ENCODE measurements at places on chromosomes 7 and 10. TPM values are rescaled to one million over a fixed set of nuclear protein-coding genes. Genes with fewer than 3 reads are reported as not detected.

GRCh38 chr10:112904000-112904399, 46.0 kb upstream of the TCF7L2 start:
- no peak for DNase-seq
- H3K27me3 ChIP-seq: no peaks in the 10 kb centered on the region
- no peak overlapping the region for H3K4me3 ChIP-seq
- no peak overlapping the region for H3K27ac ChIP-seq
- no peaks in the 10 kb centered on the region for H3K36me3 ChIP-seq
- no peaks in the 10 kb centered on the region for H3K4me1 ChIP-seq

Gene ABCA13
- not detected for total RNA-seq

DNA sequence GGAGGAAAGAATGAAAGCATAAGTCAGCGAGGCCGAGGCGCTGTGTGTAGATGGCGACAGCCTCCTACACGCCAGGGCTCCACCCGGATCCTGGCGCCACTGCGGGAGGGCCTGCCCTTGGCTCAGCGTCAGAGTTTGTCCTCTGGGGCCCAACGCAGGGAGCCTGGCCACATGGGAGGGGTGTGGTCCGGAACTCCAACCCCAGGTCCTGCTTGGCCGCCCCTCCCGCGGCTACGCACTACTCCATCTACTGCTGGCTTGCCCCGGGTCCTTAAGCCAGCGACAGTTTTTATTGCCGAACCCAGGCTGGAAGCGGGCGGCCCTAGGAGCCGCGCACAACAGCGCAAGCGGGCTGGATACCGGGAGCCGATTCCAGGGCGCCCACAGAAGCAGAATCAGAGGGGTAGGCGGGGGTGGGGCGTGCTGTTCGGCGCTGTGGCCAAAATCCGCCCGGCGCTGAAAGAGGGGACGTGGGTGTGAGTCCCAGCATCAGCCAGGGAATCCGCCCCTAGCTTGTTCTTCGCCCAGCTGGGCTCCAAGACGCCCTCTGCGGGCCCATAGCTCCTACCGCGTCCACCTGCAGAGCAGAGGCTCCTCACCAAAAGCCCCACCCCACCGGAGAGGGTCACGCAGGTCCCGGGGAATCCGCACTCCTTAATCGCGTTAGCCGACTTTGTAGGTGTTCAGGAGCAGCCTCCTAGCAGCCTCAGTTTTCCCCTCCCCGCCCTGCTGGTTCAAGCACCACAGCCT, 4.5 kb downstream of the KAZALD1 start:
- no peaks in the 10 kb centered on the region for H3K27me3 ChIP-seq
- peaks cover 15% of the 10 kb centered on the region for H3K4me1 ChIP-seq
- H3K36me3 ChIP-seq: no peaks in the 10 kb centered on the region
- peak overlapping the region; percentile 82 for H3K27ac ChIP-seq
- peak overlapping the region; percentile 61 for H3K4me3 ChIP-seq
- peak; percentile 90 for DNase-seq

- H3K27me3 ChIP-seq: no peaks in the 10 kb centered on the region
- DNase-seq: no peak
- no peak overlapping the region for H3K4me3 ChIP-seq
- no peaks in the 10 kb centered on the region for H3K36me3 ChIP-seq
Measured at GRCh38 chr10:50648935-50649227, 25.1 kb upstream of the SGMS1 start.

- no peaks in the 10 kb centered on the region for H3K36me3 ChIP-seq
- H3K27ac ChIP-seq: no peak overlapping the region
- no peaks in the 10 kb centered on the region for H3K4me1 ChIP-seq
- H3K27me3 ChIP-seq: no peaks in the 10 kb centered on the region
- no peak overlapping the region for H3K4me3 ChIP-seq
Measured at GRCh38 chr10:57898231-57898630, 369.5 kb downstream of the IPMK start.

Gene EN2
- total RNA-seq: not detected

GRCh38 chr7:13235436-13235835, 548.0 kb downstream of the ARL4A start:
- DNase-seq: no peak
- H3K36me3 ChIP-seq: no peaks in the 10 kb centered on the region
- no peak overlapping the region for H3K4me3 ChIP-seq
- H3K27me3 ChIP-seq: no peaks in the 10 kb centered on the region

Gene CPA4
- total RNA-seq: not detected

DNA sequence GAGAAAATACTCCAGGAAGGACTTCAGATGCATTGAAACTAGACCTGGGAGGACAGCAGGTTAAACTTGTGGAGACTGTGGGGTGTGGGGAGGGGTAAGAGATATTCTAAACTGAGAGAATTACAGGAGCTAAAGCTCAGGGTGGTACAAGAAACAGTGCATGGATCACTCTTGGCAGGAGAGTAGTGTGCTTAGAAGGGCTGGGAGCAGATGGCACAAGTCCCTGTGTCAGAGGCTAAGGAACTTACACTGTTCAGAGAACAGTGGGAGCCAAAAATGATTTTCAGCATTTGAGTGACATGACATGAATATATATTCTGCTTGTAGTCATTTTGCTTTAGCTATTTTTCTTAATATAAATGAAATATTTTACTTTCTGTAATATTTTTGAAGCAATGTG, 36.0 kb upstream of the LAMB1 start:
- H3K4me3 ChIP-seq: no peak overlapping the region
- DNase-seq: no peak
- H3K27me3 ChIP-seq: no peaks in the 10 kb centered on the region
- no peaks in the 10 kb centered on the region for H3K4me1 ChIP-seq

GRCh38 chr10:132710036-132710686, 75.8 kb downstream of the NKX6-2 start:
- H3K4me3 ChIP-seq: no peak overlapping the region
- H3K27ac ChIP-seq: no peak overlapping the region

DNA sequence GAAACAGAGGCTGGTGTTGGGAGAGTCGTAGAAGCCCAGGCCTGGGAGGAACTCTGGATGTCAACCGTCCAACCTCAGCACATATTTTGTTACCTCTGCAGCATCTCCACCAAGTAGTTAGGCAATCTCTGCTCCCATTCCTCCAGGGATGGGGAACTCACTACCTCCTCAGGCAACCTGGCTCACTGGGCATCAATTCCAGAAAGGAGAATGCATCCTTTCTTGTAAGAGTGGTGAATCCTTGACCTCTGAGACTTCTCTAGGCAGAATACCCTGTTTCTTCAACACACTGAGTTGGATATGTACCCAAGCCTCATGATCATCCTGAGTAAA, 136.7 kb upstream of the ZMIZ1 start:
- no peak overlapping the region for H3K4me3 ChIP-seq
- H3K4me1 ChIP-seq: no peaks in the 10 kb centered on the region
- DNase-seq: no peak
- H3K27ac ChIP-seq: no peak overlapping the region

Gene GRM3
- total RNA-seq: not detected

Gene ERVW-1
- not detected for total RNA-seq

DNA sequence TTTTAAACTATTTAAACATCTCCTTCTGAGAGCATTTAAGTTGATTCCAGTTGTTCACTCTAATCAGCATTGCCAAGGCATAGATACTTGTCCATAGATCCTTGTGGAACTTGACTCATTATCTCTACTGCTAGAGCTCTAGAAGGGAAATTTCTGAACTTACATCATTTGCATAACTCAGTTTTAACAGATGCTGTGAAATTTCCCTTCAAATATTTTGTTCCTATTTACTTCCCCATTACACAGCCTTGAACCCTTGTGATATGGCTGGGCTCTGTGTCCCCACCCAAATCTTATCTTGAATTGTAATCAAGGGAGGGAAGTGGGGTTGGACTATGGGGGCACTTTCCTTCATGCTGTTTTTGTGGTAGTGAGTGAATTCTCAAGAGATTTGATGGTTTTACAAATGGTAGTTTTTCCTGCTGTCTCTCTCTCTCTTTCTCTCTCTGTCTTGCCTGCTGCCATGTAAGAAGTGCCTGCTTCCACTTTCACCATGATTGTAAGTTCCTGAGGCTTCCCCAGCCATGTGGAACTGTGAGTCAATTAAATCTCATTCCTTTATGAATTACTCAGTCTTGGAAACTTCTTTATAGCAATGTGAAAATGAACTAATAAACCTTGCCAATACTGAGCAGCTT, 25.4 kb downstream of the INSIG1 start:
- H3K27me3 ChIP-seq: no peaks in the 10 kb centered on the region
- H3K27ac ChIP-seq: no peak overlapping the region
- DNase-seq: no peak
- H3K4me1 ChIP-seq: no peaks in the 10 kb centered on the region
- H3K4me3 ChIP-seq: no peak overlapping the region

- no peaks in the 10 kb centered on the region for H3K27me3 ChIP-seq
- H3K36me3 ChIP-seq: no peaks in the 10 kb centered on the region
- H3K27ac ChIP-seq: no peak overlapping the region
- DNase-seq: peak; percentile 55
- H3K4me3 ChIP-seq: no peak overlapping the region
Measured at GRCh38 chr10:132612571-132613504, 75.3 kb downstream of the INPP5A start.

DNA sequence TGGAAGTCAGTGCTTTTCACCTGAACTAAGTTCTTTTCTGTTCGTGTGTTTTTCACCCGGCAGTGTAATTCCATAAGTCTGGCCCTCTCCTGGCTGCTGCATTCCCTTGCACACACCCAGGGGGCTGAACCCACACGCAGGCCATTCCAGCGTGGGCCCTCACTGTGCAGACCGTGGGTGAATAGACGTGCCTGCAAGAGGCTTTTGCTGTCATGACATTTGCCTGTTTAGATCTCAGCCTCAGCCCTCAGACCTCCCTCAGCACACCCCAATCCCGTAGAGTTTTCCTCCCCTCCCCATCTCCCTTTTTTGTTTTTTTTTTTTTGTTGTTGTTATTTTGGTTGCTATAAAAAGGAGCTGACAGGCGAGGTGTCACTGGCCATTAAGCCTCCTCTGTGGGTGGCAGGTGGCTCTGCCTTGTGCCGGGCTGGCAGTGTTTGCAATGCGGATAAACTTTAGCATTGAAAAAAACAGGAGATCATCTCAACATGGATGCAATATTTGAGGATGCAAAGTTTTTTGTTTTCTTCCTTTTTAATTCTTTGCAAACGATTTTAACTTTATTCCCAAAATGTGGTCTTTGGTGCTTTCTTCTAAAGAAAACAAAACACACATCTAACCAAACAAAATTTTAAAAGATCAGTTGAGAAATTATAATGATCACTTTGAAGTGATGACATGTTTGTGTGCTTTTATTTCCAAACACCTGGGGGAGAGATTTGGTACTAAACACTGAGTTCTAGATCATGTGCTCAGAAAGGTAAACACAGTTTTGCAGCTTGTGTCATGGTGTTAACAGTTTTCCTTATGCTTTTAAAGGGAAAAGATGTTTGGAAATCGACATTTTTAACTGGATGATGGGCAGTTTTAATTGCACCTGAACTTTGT, 58.8 kb downstream of the WDR37 start:
- H3K4me3 ChIP-seq: no peak overlapping the region
- DNase-seq: no peak
- peaks cover 73% of the 10 kb centered on the region for H3K36me3 ChIP-seq
- no peak overlapping the region for H3K27ac ChIP-seq

Gene SLC16A12
- total RNA-seq: not detected

Gene HOXA2
- 36.5 TPM for total RNA-seq

Gene GPC2
- not detected for total RNA-seq

GRCh38 chr7:67523713-67524112, 527.1 kb downstream of the TYW1 start:
- no peaks in the 10 kb centered on the region for H3K36me3 ChIP-seq
- no peak for DNase-seq
- H3K27me3 ChIP-seq: no peaks in the 10 kb centered on the region

DNA sequence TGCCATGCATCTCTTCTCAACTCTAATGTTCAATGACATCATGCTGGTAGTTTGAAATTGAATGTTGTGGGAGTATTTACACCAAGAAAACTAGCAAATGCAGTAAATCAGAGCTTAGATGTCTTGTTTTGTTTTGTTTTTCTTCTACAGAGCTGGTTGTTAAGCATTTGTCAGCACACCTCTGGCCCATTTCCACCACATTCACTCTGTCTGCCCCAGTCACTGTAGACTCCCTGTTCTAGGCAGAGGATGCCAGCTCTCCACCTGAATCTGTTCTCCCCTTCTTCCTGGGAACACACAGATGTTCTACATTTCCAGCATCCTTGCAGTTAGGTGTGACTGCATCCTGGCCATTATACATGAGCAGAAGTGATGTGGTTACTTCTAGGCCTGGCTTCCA, 4.1 kb upstream of the ARHGAP22 start:
- H3K27ac ChIP-seq: no peak overlapping the region
- H3K27me3 ChIP-seq: no peaks in the 10 kb centered on the region
- H3K4me1 ChIP-seq: peaks cover 8% of the 10 kb centered on the region
- no peaks in the 10 kb centered on the region for H3K36me3 ChIP-seq
- DNase-seq: no peak

GRCh38 chr7:30545791-30546555, 41.3 kb upstream of the GGCT start:
- H3K36me3 ChIP-seq: no peaks in the 10 kb centered on the region
- DNase-seq: no peak
- H3K27me3 ChIP-seq: no peaks in the 10 kb centered on the region

DNA sequence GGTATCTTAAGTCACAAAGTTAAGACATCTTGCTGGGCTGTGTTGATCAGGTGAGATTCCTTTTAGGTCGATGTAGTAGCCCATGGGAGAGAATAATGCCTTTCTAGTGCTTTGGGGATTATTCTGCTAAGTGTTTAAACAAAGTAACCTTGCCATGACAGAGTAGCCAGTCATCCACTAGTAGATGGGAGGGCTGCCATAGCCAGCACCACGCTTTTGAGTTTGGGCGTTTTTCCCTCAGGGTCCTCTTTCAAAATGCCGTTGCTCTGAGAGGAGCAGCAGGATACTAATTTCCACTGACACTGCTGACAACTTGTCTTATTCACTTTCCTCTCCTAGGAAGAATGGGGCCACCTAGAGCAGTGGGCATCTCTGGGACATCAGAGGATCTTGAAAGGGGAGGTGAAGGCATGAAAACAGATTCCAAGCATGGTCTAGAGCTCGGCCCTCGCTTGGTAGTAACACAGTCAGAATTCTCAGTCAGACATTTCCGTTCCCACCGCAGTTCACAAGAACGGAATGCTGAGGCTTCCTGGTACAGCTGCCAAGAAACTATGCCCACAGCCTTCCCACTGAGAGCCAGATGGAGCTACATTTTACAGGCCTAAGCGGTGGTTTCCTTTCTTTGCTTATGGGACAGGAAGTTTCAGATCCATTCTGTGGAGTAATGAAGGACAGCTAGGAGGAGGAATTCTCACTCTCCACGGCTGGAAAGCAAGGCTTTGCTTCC, 15.3 kb upstream of the RSU1 start:
- no peaks in the 10 kb centered on the region for H3K36me3 ChIP-seq
- H3K4me3 ChIP-seq: no peak overlapping the region
- H3K4me1 ChIP-seq: peaks cover 6% of the 10 kb centered on the region
- peak; percentile 84 for DNase-seq
- H3K27me3 ChIP-seq: no peaks in the 10 kb centered on the region

DNA sequence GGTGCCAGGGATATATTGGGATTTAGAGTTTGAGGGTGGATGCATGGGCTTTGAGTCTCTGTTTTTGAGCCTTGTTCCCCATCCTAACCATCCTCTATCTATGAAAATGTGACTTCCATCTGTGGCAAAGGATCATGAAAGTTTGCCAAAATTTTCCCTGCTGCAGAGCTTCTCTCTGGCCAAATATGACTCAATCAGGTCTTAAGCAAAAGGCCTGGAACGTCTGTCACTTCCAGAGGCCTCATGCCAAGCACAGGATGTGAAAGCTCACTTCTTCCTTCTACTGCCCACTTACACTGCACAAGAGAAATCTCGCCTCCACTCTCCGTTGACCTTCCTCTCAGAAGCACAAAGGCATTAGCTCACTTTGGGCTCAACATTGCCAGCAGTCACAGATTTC, 696.9 kb upstream of the NRP1 start:
- peak; percentile 82 for DNase-seq
- H3K27me3 ChIP-seq: no peaks in the 10 kb centered on the region
- no peak overlapping the region for H3K27ac ChIP-seq
- no peak overlapping the region for H3K4me3 ChIP-seq
- H3K36me3 ChIP-seq: no peaks in the 10 kb centered on the region
